ENCODE measurements at places on chromosomes 2 and 18.
A peak's percentile ranks its signal among the peaks of the same experiment; 100 is the strongest.

- no peak for DNase-seq
Measured at GRCh38 chr2:123080331-123080730, 944.8 kb upstream of the CNTNAP5 start.

- no peak for DNase-seq
Measured at GRCh38 chr18:63762518-63762917, 12.7 kb upstream of the SERPINB7 start.

GRCh38 chr2:58137221-58137620, 90.6 kb downstream of the VRK2 start:
- DNase-seq: no peak

DNA sequence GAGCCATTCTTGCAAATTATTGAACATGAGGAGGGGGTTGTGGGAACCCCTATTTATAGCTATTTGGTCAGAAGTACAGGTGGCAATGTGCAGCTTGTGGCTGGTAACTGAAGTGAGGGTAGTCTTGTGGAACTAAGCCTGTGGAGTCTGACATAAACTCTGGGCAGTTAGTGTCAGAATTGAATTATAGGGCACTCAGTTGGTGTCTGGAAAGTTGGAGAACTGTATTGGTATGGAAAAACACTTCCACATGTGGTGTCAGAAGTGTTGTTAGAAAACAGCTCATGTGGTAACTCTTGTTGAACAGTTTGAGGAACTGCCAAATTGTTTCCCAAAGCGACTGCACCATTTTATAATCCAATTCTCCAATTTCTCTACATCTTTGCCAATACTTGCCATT, 7.5 kb downstream of the RALBP1 start:
- no peak for DNase-seq

GRCh38 chr2:168592181-168592831, 136.2 kb downstream of the CERS6 start:
- DNase-seq: no peak

GRCh38 chr2:227503433-227504406, 31.8 kb downstream of the AGFG1 start:
- no peak for DNase-seq

DNA sequence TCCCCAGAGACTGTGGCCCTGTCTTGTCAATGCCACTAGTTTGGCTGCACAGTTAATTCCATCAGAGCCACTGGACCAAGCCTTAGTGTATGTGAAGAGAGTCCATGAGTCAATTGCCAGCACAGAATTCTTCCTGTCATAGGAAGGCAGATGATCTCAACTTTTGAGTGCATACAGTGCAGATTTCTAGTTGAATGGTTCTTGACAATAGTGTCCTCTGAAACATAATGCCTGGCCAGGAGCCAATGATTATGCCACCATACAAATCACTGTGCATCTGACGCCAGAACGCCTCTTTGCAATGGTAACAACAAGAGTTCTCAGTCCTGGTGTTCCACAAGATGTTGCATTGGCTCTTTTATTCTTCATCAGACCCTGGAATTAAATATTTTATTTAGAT, 7.1 kb downstream of the NEUROD1 start:
- no peak for DNase-seq

GRCh38 chr18:13611142-13611600, 115.2 kb downstream of the FAM210A start:
- peak; percentile 30 for DNase-seq

DNA sequence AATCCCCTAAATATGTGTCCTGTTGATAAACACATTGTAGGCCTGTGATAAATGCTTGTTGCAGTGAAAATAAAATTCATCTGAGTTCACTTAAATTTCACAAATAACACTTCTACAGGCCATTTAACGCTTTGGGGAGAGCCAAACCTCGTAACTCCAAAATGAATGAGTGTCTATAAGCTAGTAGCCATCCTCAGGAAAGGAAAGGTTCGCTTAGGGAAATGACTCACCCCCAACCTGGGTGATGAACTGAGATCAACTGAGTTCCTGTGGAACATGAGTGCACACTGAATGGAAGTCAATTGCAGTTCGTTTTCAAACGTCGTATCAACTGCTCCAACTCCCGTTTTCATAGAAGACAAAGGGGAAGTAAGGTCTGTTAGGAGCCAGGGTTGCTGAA, 527.6 kb upstream of the ID2 start:
- DNase-seq: no peak

DNA sequence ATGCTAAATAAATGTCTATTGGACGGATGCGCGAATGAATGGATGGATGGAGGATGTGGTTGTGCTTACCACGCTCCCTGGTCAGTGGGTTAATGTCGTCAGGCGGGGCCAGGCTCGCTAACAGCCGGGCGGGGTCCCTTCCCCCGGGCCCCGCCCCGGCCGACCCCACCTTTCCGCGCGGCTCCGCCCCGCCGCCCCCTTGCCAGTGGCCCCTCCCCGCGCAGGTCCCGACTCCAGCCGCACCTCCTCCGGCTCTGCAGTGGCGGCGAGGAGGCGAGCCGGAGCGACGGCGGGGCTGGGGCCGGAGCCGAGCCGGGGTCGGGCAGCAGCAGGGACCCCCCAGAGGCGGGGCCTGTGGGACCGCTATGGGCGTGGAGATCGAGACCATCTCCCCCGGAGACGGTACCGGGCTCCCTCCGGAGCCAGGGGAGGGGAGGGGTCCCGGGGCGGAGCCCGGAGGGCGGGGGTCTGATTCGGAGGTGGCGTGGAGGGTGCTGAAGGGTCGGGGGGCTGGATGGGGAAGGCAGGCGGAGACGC, at the start of gene FKBP1B:
TSS of gene FKBP1B (plus strand) at position 257 of the 537 bp plus-strand sequence. CDS start at position 366, 109 bp downstream.
- peak; percentile 79 for DNase-seq

DNA sequence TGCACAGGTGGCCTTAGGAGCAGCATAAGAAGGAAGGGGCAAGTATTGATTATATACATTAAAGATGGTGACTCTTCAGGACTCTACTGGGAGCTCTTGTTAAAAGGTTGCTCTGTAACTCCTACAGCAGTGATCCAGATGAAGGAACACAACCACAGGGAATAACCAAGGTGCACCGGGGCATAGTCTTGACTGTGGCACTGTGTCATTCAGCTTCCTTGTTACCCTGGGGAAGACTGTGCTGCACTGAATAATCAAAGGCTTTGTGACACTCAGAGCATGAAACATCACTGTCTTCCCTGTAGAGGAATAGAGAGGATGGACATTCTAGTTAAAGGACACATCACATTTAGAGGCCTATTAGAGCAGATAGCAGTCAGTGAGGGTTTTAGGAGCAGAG, 105.3 kb downstream of the UBE2E3 start:
- no peak for DNase-seq

- DNase-seq: no peak
Measured at GRCh38 chr2:215917953-215918620, 95.3 kb downstream of the MREG start.

- DNase-seq: no peak
Measured at GRCh38 chr2:240121675-240122074, 14.4 kb downstream of the COPS9 start.

GRCh38 chr2:191167766-191168165, 17.0 kb upstream of the STAT4 start:
- DNase-seq: no peak

GRCh38 chr2:21268878-21269224, 145.1 kb downstream of the TDRD15 start:
- no peak for DNase-seq

- no peak for DNase-seq
Measured at GRCh38 chr2:95760806-95761525, 169.2 kb downstream of the TRIM43 start.

- DNase-seq: no peak
Measured at GRCh38 chr2:191115391-191115790, 35.4 kb downstream of the STAT4 start.

DNA sequence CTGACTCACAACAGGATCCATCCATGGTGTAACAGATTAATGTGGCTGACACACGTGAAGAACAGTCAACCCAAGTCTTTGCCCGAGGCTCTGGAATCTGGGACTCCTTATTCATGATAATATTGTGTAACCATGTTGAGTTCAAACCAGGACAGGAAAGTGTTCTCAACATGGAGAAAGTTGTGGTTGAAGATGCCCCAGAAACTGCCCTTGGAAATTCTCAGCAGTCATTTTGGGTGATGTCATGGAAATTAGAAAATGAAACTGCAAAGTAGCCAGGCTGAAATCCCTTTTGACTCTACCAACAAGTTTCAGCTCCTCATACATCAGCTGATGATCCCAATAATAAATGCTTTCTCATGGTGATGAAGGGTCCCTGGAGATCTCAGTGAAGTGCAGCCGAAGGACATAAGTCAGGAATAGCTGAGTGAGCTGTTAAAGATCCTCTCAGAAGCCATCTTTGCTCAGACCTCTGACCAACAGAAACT, 307.7 kb downstream of the TNS1 start:
- DNase-seq: no peak

GRCh38 chr2:228102949-228103348, 78.5 kb downstream of the SPHKAP start:
- no peak for DNase-seq

DNA sequence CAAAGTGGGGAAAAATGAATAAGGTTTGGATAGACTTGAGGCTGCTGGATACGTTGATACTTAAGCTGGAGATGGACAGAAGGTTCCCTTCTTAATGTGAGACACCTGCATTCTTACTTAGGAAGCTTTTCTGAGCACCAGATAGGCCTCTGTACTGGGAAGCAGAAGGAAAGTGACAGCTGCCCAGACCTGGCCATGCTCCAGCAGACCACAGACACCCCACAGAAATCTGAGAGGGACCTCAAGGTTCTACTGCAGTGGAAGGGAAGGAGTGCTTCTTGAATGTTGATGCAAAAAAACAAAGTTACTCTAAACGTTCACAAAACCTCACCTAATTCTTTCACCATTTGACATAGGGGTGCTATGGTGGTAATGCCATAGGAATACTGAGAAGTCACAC, 642.1 kb upstream of the ID2 start:
- DNase-seq: no peak

DNA sequence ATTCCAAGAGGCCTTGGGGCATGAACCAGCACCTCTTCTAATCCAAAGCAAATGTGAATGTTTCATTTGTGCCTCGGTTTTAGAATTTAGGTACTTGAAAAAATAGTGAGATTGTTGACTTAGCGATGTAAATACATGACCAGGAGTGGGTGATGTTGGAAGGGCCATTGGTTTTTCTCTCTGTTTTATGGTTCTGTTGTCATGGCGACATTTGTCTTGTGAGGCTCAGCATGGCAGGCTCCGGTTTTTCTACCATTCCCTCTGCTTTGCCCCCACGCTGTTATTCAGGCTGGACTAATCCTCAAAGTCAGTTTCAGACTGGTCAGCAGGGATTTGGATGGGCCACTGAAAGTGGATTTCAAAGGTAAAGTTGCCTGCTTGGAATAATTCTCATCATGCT, 255.4 kb downstream of the ALPK2 start:
- no peak for DNase-seq

DNA sequence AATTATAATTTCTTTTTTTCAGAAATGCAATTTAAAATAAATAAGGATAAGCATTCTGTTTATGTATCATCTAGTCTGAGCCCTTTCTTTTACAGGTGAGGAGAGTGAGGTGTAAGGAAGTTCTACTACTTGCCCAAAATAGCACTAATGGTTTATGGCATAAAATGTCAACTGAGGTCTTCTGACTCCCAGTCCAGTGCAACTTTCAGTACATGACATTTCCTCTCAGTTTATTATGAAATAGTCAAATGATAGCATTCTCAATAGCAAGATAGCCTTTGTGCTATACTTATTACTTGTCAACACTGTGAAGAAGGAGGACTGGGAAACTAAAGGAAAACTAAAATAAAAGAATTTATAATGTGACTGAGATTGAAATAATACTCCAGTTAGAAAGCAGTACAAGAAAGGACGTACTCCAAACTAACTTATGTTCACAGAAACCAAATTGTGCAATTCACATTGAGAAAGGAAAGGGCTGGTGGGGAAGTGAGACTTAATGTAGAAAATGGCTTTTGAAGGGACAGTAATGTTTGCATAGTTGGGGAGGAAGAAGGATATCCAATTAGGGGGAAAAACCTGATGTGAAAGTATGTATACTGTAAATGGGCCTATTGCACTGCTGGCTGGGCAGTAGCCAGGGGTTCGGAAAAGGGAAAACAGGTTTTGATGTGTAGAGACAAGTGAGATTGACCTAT, 166.7 kb upstream of the ZEB2 start:
- no peak for DNase-seq

- DNase-seq: no peak
Measured at GRCh38 chr2:144372410-144373080, 147.4 kb downstream of the ZEB2 start.

DNA sequence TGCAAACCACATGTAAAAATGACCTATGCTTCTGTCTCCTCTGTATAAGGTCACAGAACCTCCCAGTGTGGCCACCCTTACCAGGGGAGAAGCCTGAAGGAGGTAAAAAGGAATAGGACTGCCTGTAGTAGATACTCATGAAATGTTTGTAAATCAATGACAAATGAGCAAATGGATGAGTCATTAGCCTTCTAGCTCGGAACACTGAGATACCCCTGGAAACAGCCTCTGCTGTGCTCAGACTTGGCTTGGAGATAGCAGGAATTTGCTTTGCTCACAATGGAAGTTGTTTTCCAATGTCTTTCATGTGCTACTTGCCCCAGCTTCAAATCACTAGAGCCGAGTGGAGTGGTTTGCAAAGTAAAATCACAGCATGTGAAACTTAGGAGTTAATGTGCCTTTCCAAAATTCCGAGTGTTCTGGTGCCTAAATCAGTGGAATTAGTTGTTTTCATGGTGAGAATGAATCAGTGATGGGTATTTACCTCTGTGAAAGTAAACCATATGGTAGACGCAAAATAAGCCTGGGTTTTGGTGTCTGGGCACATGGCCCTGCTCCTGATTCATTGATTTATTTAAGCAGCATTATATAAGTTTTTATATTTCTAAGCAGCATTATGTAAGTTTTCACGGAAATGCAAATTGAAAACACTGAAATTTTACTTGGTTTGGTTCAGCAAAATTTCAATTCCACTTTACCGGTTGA, 154.0 kb upstream of the MAP3K20 start:
- DNase-seq: no peak

DNA sequence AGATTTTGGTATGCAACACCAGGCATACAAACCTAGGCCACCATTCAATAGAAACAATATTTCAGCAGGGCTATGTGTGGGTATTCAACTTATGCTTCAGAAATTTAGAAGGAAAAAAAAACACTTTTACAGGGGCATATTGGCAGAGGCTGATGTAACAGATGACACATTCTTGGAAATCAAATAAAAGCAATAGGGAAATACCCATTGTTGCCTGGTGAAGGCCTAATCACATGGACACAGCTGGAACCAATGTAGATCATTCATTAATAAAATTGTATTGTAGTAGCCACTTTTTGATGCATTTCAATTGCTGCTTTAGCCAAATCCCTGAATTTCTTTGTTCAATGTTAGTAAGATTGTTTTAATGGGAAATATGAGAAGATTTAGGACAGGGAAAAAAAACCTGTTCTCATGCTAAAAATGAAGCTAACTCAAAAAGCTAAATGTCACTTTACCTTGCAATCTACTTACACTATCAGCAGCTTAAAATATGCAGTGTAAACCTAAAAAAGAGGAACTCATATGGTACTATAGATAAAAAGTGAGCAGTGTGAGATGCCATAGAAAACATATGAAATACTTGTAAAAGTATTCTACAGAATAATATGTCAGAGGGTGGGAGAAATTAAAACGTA, 289.4 kb downstream of the ZEB2 start:
- DNase-seq: no peak

GRCh38 chr2:137523931-137524330, 440.3 kb upstream of the HNMT start:
- DNase-seq: no peak

GRCh38 chr2:106096299-106097037, 97.6 kb downstream of the UXS1 start:
- DNase-seq: no peak

- no peak for DNase-seq
Measured at GRCh38 chr18:13265008-13265910, 46.7 kb downstream of the LDLRAD4 start.
